ENCODE measurements at places on chromosomes 6 and 20. TPM values are rescaled to one million over a fixed set of nuclear protein-coding genes. Genes with fewer than 3 reads are reported as not detected.

GRCh38 chr6:119978274-119978889 lies 628.8 kb upstream of the MAN1A1 start:
- DNase-seq, result no peak

DNA sequence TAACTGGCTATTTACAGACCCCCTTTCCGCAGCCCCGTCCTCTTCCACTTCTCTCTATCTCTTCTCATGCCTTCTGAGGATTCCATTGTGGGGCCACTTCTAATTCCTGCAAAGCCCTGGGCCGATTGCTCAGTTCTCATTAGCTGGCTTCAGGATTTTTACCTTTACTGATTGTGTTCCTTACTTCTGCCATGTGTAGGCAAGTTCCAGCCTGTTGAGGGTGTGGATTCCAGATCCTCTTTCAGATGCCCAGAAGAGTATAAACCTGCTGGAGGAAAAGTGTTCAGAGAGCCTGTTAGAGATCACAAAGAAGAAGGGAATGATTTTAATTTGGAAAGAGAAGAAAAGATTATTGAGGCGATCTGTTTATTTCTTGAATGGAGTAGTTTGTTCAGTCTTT lies 5.4 kb downstream of the DSE start:
- DNase-seq, result no peak

DNA sequence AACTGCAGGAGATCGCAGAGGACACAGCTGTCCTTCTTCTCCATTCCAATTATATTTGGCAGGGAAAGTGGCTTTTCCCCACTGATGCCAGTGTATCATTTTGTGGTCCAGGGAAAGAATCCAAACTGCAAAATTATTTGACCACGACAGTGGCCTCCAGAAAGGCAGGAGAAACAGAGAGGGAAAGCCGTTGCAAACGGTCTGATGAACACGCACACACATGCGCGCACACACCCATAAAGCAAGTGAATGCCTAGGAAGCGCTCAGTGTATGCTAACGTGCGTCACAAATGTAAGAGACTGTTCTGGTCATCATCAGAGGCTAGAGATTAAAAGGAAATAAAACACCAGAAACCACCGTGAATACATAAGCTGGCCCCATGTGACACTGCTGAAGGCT lies 54.0 kb downstream of the NPEPL1 start:
- DNase-seq, result no peak

DNA sequence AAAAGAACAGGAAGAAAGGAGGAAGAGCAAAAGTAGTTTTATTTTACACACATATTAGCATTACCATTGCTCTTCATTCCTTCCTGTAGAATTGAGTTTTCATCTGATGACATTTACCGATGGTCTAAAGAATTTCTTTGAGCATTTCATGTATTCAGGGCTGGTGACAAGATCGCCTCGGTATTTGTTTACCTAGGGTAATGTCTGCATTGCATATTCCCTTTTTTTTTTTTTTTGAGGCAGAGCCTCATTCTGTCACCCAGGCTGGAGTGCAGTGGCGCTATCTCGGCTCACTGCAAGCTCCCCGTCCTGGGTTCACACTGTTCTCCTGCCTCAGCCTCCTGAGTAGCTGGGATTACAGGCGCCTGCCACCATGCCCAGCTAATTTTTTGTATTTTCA lies 19.3 kb downstream of the RAB22A start:
- no peak for DNase-seq

DNA sequence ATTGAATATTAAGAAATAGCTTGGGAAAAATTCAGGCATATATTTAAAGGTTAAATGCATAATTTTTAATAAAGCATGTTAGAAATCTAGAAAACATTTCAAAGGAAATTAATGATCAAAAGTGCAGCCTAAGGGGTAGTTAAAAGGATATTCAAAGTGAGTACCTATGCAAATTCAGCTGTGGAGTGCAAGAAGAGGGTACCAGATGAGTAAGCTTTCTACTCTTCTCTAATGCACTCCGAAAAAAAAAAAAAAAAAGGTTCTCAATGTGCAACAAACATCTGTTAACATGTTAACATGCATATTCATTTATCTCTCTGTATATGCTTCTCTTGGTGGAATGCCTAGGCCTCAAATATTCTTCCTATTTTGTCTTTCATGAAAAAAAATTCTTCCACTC lies 32.0 kb upstream of the KATNA1 start:
- no peak for DNase-seq

DNA sequence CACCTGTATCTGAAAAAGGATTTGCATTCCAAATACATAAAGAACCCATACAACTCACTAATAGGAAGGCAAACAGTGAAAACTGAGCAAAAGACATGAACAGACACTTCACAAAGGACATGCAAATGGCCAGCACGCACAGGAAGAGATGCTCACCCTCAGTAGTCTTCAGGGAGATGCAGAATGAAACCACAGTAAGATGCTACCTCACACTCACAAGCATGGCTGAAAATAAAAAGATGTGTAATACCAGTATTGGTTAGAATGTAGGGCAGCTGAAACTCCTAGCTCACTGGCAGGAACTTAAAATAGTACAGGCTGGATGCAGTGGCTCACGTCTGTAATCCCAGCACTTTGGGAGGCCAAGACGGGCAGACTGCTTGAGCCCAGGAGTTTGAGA lies 64.6 kb downstream of the SNX5 start:
- DNase-seq, result peak; percentile 37

GRCh38 chr6:6218759-6219085 lies 101.7 kb downstream of the F13A1 start:
- no peak for DNase-seq

- DNase-seq, result peak; percentile 64
Measured at GRCh38 chr6:107712665-107713551, 111.2 kb downstream of the SCML4 start.

- DNase-seq, result no peak
Measured at GRCh38 chr6:157967020-157967419, 14.6 kb upstream of the SYNJ2 start.

GRCh38 chr6:135162678-135163439 lies 18.2 kb upstream of the MYB start:
- peak; percentile 49 for DNase-seq

- no peak for DNase-seq
Measured at GRCh38 chr20:46650575-46651090, 626 bp downstream of the SLC13A3 start.

The RGS17 gene
- total RNA-seq, result not detected

The FILIP1 gene
- not detected for total RNA-seq

The PLEKHG1 gene
- total RNA-seq, result 27.1 TPM

Measured in activated T-cell treated with anti-CD3 and anti-CD28 coated beads, Interleukin-2, amount 50 U/mL, for 72 hours (primary cell).